Adrenal gland (tissue), 19 donors: ENCODE measurements at places on chromosomes 4 and X.

GRCh38 chr4:36256398-36256891 is 12.1 kb upstream of the ARAP2 start:
- no peak for DNase-seq

- DNase-seq: peak; percentile 23
Observed at GRCh38 chr4:172996571-172997216, 171.9 kb upstream of the GALNT7 start.

DNA sequence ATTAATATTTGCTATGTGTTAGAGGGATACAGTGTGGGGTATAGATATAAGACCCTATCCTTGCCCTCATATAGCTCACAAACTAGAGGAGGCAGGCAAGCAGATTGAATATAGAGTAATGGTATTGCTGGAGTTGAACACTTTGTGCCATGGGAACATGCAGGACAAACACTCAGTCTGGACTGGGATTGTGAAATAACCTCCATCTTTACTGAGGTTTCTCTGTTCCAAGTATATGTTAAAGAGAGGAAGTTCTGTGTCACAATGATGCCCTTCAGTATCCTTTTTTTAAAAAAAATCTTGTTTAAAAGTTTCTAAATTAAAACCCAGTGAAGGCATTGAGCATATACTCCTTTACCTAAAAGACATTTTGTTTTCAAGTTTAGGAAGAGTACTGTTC is 8.7 kb downstream of the FABP2 start:
- DNase-seq: no peak

- DNase-seq: no peak
Observed at GRCh38 chrX:67635424-67635823, 91.6 kb downstream of the AR start.

GRCh38 chr4:59540311-59540710 is 1659.8 kb upstream of the ADGRL3 start:
- DNase-seq: no peak

DNA sequence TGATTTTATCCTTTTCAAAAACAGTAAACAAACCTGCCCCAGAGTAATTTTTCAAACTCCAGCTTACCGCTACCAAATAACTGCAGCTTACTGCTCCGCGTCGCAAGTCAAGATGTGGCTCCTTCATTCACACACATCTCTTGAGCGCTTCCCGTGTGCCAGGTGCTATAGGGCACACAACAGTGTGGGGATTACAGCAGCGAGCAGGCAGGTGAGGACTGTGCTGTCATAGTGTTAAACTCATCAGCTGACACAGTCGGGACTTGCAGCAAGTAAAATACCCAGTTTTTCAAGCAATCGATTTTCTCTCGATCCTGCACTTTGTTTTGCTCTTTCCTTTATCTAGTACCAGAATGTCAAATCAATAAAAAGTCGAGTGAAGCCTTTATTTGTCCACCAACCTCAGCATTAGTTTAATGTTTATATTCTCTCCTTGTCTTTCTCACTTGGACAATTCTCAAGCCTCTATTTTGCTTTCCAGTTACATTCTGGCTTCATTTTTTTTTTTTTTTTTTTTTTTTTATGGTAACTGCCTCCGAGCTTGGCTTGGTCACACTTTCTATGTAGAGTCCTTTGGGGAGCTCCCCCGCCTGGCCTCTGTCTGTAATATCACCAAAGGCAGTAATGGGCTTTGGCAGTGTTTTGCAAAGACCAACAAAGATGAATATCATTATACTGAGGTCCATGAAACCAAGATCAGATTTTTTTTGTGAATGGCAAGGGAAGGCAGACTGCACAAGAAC is 8.3 kb upstream of the ASB5 start:
- peak; percentile 51 for DNase-seq

DNA sequence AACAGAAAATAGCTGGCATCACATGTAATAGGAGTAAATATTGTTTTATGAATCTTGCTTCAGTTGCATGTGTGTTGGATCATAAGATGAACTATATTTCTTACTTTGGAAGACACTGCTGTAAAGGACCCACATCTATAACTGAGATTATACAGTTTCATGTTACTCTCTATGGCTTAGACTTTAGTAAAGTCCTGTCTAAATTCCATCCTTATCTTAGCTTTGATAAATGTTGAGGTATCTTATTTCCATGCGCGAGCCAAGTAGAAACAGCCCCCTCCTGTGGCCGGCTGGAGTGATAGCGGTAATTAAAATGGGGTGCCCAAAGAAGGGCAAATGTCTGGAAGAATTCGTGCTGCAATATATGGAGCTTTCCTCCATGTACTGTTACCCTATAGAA is 43.0 kb downstream of the CCDC158 start:
- DNase-seq: peak; percentile 60
